ENCODE measurements at places on chromosomes 6 and 20.

DNA sequence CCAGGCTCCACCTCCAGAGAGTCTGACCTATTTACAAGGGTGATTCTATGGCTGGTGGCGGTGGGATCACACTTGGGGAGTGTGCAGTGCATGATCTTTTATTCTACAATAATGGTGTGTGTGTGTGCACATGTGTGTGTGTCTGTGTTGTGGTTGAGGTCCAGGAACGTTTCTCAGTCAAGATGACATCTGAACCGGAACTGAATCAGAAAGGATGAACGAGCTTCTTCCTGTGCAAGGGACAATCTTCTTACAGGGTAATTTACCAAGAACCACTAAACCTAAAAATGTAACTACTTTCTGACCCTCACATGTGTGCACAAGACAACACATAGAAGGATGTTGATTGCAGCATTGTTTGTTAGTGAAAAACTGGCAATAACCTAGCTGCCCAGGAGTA, 8.6 kb downstream of the MMP9 start:
- no peak for DNase-seq

- peak; percentile 3 for DNase-seq
Observed at GRCh38 chr6:70651326-70651905, 16.3 kb upstream of the SMAP1 start.

DNA sequence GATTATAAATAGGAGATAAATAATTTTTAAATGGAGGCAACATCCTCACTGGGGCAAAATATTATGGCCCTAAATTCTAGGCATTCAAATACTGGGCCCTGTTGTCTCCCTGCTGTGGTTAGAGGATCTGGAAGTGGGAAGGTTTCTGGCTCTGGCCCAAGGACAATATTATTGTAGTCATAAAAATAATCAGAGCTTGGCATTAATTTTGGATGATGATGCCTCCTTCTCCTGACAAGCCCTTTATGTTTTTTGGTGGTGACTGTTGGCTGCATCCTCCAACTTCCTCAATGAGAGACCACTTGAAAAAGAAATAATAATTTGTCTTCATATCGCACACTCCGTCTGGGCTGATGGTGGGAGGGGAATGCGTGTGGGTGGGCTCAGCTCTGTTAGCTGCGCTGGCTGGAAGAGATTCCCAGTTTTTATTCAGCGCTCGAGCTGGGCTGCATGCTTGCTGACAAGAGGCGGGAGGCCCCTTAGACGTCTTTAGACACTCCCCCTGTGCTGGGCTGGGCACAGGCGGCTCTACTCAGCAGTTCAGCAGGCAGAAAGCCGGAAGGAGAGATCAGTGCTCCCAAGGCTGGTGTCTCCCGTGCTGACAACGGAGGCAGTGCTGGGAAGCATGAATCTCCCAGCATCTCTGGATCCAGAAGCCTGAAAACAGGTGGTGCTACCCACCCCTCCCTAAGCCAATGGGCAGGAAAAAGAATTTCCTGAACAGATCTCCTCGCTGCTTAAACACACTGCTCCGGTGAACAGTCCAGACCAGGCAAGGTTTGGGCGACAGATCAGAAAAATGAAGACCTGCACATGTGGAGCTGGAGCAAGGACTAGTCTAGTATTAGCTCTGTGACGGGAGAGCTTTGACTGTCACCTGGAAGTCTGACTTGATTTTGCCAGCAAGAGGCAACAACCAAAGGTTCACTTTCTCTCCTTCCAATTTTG, 97.7 kb downstream of the SYCP2 start:
- DNase-seq, result no peak

GRCh38 chr6:4883298-4883697, 107.1 kb downstream of the CDYL start:
- no peak for DNase-seq

- DNase-seq, result no peak
Observed at GRCh38 chr6:3277851-3278416, 19.2 kb downstream of the PSMG4 start.

DNA sequence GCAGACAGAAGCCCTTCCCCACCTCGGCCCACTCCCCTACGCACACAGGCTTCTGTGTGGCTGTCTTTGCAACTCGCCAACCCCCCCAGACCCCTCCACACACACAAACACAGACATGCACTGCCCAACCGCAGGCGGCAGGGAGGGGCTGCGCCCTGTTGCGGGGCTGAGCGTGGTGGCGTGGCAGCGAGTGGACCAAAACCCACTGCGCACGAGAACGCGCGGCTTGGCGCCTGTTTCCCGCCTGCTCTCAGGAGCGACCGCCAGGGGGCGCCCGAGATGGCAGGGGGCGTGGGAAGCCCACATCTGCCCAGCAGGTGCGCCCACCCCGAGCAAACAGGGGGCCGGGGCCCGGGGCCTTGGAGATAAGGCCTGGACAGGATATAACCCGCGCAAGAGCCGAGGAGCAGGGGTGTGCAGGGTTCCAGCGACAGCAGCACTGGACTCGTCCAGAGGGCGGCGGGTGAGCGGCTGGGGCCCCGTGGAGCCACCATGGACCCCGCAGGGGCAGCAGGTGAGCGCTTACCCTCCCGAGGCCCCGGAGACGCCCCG, at the start of gene RBPJL:
Gene RBPJL, plus strand, starts transcription at position 410 of the 552 bp plus-strand sequence. Its CDS starts 83 bp downstream, at position 493.
- peak; percentile 6 for DNase-seq

DNA sequence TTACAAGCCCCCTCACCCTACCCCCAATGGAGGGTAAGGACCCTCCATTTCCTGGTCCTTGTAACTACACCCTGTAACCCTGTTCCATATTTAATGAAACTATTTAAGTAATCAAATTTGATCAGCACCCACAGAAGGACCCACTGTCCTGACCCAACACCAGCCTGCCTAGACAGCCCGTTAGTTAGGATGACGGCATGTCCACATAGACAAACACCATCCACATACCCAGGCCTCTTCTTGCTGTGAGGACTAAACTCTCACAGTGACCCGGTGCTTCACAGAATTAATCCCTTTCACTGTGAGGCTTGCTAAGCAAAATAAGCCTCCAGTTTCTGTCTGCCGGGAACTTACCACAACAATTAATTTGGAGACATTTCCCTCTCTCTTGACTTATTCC, 32.8 kb upstream of the FOXQ1 start:
- no peak for DNase-seq

- no peak for DNase-seq
Observed at GRCh38 chr6:24795106-24795505, 3.6 kb downstream of the ARMH2 start.

DNA sequence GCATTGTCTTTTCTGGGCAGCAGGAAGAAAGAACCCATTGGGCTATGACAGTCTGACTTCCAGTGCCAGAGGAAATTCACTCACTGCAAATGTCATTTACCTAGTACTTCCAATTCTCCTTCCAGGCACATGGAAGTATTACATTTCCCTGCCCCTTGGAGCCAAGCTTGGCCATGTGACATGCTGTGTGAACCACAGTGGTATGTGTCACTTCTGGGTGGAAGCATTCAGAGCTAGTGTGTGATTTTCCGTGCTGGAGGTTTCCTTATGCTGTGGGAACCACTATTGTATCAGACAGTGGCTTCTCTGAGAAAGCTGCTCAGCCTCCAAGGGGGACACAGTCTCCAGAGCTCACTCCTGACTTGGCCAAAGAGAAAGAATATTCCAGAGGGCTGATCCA, 387.6 kb downstream of the CDC5L start:
- DNase-seq, result no peak

DNA sequence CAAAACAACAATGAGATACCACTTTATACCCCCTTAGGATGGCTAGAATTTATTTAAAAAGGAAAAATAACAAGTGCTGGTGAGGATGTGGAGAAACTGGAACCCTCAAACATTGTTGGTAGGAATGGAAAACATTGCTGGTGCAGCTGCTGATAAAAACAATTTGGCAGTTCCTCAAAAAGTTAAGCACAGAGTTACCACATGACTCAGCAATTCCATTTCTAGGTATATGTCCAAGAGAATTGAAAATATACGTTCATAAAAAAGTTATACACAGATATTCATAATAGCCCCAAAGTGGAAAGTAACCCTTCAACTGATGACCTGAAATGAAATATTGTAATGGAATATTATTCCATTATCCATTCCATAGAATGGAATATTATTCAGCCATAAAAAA, 55.0 kb downstream of the CD83 start:
- DNase-seq, result no peak

DNA sequence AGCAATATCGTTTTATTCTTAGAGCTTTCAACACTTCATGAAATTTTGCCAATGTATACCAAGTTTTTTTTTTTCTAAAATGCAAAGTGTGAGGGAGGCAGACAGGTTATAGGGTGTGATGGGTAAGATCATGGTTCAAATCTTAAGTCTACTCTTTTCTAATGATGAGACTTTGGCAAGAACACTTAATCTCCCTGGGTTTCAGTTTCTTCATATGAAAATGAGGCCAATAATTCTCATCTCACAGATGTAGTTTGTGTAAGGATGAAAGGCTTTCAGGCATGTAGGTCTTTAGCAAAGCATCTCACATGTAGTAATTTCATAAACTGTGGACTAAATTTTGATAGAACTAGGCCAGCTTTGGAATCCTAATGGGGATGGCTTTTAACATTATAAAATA, 457.1 kb downstream of the QKI start:
- no peak for DNase-seq

GRCh38 chr6:158413814-158414565, 101.7 kb downstream of the TULP4 start:
- no peak for DNase-seq

GRCh38 chr6:149727793-149728498, 10.0 kb upstream of the LATS1 start:
- DNase-seq, result no peak

DNA sequence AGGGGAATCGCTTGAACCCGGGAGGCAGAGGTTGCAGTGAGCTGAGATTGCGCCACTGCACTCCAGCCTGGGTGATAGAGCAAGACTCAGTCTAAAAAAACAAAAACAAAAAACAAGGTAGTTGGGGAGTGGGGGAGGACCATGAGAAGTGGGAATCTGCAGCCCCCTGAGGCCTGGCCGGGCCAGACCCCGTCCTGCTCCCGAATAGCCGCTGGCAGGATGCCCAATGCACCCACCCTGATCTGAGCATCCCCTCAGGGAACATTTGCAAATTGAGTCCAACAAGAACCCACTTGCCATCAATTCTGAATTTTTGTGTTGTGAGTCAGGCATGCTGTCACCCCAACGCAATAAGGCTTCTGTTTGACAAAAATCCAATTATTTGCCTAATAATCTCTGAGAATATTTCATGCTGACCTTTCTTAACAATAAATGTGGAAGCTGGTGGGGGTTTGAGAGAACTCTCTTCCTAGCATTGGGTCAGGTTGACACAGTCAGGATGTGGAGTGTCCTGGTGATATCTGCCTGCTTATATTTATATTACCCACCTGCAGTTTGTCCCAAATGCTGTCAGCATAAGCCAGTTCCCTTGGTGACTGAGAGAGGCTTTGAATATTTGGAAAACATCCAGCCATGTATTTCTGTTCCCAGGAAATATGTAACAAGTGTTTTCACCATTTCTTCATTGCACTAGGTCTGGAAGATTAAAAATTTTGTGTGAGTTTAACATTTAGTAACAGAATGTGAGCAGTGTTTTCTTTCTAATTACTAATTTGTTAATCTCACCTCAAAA, 28.4 kb upstream of the FRMD1 start:
- DNase-seq, result no peak

DNA sequence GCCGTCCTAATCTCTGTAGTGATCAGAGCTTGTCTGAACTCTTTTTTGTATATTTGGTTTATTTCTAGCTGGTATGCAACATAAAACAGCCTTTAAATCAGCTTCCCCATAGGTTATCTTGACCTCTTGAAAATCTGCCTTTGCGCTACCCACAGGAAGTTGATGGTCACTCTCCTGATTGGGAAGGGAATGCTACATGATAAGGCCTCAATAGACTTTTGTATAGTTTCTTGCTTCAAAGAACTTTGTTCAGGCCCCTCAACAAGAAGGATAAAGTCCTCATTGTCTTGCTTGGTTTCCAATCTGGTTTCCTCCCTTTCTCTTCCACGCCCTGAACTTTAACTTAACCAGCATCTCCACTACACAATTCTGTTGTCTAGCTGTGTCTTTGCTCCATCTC, 95.4 kb upstream of the TENT5A start:
- no peak for DNase-seq

- DNase-seq, result no peak
Observed at GRCh38 chr20:14830466-14830865, 493.1 kb upstream of the FLRT3 start.

GRCh38 chr6:22519237-22519636, 50.1 kb upstream of the HDGFL1 start:
- no peak for DNase-seq

GRCh38 chr6:27374824-27375612, 13.5 kb upstream of the ZNF391 start:
- DNase-seq, result peak; percentile 34

DNA sequence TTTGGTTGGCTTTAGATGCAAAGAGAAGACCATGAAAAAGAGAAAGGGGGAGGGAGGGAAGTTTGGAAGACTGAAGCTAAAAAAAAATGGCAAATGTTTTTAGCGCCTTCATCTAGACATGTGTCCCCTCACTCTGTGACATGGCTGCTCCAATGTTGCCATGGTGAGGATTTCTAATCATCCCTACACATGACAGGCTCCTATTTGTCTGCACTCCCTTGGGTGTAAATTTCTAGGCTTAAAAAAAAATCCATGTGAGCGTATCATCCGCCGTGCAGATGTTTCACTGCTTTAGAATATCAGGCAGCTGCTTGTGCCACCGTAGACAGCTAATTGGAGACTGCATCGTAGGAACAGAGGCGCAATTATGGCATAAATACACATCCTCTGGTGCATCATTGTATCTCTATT, 761.1 kb upstream of the MMS22L start:
- DNase-seq, result no peak

- no peak for DNase-seq
Observed at GRCh38 chr6:34736823-34737222, 20.5 kb upstream of the SNRPC start.

DNA sequence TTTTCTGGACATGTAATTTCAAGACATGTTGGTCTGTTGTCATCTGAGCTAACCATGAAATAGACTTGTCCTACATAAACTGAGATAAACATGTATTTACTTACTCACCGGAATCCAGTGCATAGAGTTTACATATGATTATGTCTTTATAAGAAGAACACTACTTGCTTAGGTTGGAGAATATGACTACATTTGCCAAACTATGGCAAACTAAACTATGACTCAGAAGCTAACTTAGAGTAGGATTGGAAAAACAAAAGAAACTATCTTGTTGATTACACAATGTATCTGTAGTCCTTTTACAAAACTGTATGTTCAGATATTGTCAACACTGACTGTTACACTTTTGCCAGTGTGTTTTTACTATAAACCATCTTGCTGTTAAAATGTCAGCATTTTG, 113.3 kb downstream of the CRYBG1 start:
- DNase-seq, result no peak

DNA sequence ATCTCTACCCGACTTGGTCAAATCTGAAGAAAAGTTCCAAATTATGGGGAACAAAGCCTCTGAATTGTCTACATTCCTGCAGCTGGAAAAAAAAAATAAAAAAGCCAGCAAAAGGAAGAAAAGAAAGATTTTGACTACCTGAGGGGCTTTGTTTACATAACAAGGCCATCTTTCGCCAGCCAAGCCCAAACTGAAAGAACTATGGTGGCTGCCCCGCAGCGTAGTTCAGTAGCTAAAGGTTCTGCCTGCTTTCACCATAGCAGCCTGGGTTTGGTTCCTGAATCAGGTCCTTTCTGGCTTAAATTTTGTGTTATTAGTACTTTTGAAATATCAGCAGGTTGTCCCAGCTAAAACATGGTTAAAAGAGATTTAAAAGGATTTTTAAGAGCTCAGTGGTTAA, 35.4 kb downstream of the ZNF133 start:
- DNase-seq, result no peak

All from stimulated activated CD8-positive, alpha-beta memory T cell treated with anti-CD3 and anti-CD28 coated beads, Interleukin-15, amount 100 ng/mL, for 1 hour (primary cell).